ENCODE measurements at places on chromosomes 1 and 21. TPM values are rescaled to one million over a fixed set of nuclear protein-coding genes. Genes with fewer than 3 reads are reported as not detected.

Gene DVL1
- total RNA-seq = 43.3 TPM

Gene TLCD4
- 9.1 TPM for total RNA-seq

Gene MROH9
- not detected for total RNA-seq

Gene SIK1
- total RNA-seq = 5.9 TPM

Gene CFHR5
- total RNA-seq = not detected

Gene NBPF1
- total RNA-seq = 82.6 TPM

Gene OVAAL
- not detected for total RNA-seq

Gene CELA2A
- not detected for total RNA-seq

Gene LAD1
- total RNA-seq = not detected

Gene PAQR6
- total RNA-seq = 4.7 TPM

Gene FCRL1
- under 0.01 TPM for total RNA-seq

Gene OR2L5
- 0.25 TPM for total RNA-seq

Gene CDK11A
- 10.3 TPM for total RNA-seq

Gene AIRE
- under 0.01 TPM for total RNA-seq
